Trophoblast cell (in vitro differentiated cells and primary cell): ENCODE measurements at places on chromosomes 13 and 19.
A peak's percentile ranks its signal among the peaks of the same experiment; 100 is the strongest.

GRCh38 chr13:37795326-37795725 lies 74.2 kb downstream of the TRPC4 start:
- no peak for DNase-seq

GRCh38 chr13:113429608-113429985 lies 23.7 kb downstream of the ADPRHL1 start:
- no peak for DNase-seq

- DNase-seq, result peak; percentile 87
These were observed 99.9 kb downstream of the LHFPL6 start for GRCh38 chr13:39503048-39503447.

GRCh38 chr19:34662919-34663318 lies 14.0 kb downstream of the SCGB2B2 start:
- DNase-seq, result no peak

GRCh38 chr13:99426426-99426825 lies 74.8 kb upstream of the TM9SF2 start:
- no peak for DNase-seq

DNA sequence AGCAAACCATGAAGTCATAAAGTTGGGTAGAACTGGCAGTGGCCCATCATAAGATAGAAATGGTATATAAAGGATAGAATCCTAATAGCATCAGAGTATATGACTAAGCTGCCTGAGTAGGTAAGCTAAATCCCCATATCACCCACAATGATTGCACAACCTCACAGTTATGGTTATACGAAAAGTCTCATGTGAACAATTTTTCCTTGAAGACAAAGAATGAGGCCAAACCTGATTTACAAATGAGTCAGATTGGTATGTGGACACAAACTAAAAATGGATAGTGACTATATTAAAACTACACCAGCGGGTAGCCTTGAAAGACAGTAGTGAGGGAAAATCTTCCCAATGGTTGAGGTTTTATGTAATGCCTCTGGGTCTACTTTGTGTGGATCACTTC lies 40.9 kb upstream of the UFM1 start:
- peak; percentile 99 for DNase-seq

DNA sequence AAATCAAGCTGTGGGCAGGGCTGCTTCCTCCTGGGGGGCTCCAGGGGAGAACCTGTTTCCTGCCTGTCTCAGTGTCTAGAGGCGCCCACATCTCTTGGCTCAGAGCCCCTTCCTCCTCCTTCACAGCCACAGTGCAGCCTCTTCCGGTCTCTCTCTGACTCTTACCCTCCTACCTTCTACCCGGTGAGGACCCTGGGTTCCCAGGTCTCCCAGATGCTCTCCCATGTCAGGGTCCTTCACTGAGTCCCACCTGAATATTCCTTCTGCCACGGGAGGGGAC lies 153.1 kb downstream of the KDM4B start:
- DNase-seq, result no peak

GRCh38 chr19:50377051-50377461 lies 799 bp downstream of the NR1H2 start:
- DNase-seq, result no peak

- no peak for DNase-seq
These were observed 96.4 kb downstream of the MBNL2 start for GRCh38 chr13:97318532-97318931.

- DNase-seq, result no peak
These were observed 6.6 kb upstream of the DHDH start for GRCh38 chr19:48926909-48927308.

GRCh38 chr19:35545855-35546381 lies 492 bp downstream of the TMEM147 start:
- DNase-seq, result peak; percentile 50

GRCh38 chr13:40996426-40997092 lies 22.6 kb downstream of the ELF1 start:
- no peak for DNase-seq

DNA sequence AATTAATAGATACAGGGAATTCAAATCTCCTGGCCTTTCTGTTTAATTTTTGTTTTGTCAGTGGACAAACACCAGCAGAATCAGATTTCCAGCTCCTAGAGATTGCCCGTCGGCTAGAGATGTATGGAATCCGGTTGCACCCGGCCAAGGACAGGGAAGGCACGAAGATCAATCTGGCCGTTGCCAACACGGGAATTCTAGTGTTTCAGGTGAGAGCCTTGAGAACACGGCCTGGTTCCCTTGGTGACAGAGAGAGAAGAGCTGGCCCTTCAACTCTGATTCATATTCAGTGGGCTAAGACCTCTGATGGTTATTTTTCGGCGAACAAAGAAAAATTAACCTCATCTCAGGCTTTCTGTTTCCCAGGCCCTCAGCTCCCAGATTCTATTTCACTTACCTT lies 191.3 kb downstream of the STK24 start:
- peak; percentile 18 for DNase-seq

GRCh38 chr19:57719424-57719823 lies 8.0 kb downstream of the ZNF671 start:
- DNase-seq, result no peak

DNA sequence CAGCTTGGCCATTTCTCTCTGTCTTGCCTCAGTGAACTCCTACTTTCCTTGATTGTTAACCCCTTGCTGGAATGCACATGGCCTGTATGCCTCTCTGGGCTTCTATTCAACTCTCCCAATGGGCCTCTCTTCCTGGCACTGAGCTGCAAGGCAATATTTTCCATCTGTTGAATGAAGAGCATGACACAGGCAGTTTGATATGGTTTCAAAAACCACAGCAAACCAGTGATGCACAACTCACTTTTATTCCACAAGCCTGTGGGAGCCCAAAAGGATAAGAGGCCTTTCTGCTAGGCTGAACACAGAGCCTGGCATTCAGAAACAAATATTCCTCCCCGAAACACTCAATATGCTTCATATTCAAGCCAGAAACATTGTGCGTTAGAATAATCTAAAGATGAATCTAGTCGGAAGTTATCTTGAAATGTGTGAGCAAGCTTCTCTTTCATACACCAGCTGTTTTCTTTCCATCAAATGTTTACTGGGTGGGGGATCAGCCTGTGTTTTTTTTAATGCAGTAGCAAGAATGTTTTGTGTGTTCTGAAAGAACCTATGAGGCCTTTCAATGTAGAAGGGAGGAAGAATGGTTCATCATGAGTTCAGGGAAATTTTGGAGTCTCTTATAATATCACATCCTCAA lies 443.1 kb upstream of the SPRY2 start:
- DNase-seq, result no peak

GRCh38 chr19:29532956-29533355 lies 7.2 kb downstream of the VSTM2B start:
- no peak for DNase-seq

DNA sequence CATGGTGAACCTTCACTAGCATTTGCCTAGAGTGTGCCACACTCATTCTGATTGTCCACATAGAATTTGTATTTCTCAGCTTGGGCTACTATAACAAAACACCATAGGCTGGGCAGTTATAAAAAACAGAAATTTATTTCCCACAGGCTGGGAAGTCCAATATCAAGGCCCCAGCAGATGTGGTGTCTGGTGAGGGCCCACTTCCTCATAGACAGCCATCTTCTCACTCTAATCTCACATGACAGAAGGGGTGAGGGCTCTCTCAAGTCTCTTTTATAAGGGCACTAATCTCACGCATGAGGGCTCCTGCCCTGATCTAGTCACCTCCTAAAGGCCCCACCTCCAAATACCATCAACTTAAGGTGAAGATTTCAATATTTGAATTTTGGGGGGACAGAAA lies 53.6 kb downstream of the LRRC63 start:
- no peak for DNase-seq

- DNase-seq, result no peak
These were observed 42.6 kb downstream of the ZNF527 start for GRCh38 chr19:37413313-37414084.

GRCh38 chr13:50711131-50711815 lies 132.2 kb downstream of the DLEU7 start:
- DNase-seq, result no peak

- no peak for DNase-seq
These were observed 241.3 kb downstream of the DACH1 start for GRCh38 chr13:71625694-71626093.

- DNase-seq, result no peak
These were observed 176.9 kb downstream of the TBC1D4 start for GRCh38 chr13:75305059-75305458.

GRCh38 chr19:12721656-12722565 lies 1.8 kb downstream of the TNPO2 start:
- DNase-seq, result no peak

GRCh38 chr19:51407511-51408131 lies 9.8 kb downstream of the SIGLEC10 start:
- peak; percentile 30 for DNase-seq

DNA sequence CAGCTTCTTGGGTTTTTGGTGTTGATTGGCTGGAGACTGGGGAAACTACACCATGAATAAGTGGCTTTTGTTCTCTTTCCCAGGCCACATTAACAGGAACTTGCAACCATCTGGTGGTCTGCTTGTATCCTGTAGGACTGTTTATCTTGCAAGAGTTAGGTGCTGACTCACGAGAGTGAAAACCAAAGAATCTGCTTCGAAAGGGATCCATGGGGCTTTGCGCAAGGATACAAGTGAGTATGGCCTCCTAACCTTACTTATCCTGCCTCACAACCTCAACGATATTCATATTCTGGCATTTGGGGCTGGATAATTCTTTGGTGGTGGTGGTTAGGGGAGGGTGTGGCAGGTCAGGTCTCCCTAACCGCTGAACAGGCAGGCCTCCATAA lies 4.7 kb upstream of the SIGLECL1 start:
- DNase-seq, result no peak

DNA sequence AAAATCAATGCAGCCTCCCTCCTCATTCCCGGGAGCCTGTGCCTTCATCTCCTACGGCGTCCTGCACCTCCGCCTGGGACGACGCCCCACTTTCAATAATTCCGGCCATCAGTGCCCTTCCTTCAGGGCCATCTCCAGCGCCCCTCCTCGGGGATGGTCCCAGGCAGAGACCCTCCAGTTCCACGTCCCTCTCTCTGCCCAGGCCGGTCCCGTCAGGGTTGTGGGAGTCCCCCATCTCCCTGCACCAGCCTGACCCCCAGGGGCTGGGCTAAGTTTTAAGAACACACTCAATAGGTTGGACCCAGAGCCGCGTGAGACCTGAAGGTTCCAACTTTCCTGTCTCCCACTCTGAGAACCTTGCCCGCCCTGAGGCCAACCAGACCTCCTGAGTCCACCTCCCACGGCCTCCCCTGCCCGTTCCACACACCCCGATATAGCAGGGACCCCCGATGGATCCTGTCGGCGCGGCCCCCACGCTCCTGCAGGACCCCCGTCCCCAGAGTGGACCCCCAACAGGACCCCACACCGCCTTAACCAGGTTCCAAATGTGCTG lies 646 bp downstream of the TMEM161A start:
- no peak for DNase-seq

GRCh38 chr19:18346091-18346490 lies 5.7 kb downstream of the PGPEP1 start:
- DNase-seq, result peak; percentile 91

- no peak for DNase-seq
These were observed 13.5 kb upstream of the RXFP2 start for GRCh38 chr13:31725841-31726240.

GRCh38 chr13:23866420-23867026 lies 22.7 kb downstream of the MIPEP start:
- no peak for DNase-seq

DNA sequence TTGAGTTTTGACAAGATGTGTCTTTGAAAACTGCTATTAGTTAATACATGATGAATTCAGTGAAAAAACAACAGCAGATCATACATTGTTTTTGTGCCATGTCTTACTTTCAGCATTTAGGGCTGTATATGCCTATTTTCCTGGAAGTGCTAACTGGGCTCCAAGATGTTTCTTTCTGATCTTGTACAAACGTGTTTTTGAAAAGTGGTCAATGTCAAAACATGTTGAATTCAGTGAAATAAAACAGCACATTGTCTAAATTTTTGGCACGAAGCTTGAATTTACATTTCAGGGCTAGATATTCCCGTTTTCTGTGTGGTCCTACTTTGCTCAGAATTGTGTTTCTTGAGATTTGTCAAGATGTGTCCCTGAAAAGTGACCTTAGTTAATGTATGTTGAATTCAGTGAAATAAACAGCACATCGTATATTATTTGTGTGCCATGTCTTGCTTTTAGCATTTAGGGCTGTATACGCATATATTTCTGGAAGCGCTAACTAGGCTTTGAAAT lies 14.7 kb upstream of the PARP4 start:
- DNase-seq, result no peak

- DNase-seq, result no peak
These were observed 483.2 kb upstream of the SLITRK6 start for GRCh38 chr13:86282442-86282841.

- DNase-seq, result no peak
These were observed 365.7 kb upstream of the KLHL1 start for GRCh38 chr13:70473907-70474306.

GRCh38 chr13:100625447-100625846 lies 36.9 kb upstream of the GGACT start:
- DNase-seq, result peak; percentile 34

- no peak for DNase-seq
These were observed 150.5 kb downstream of the UGGT2 start for GRCh38 chr13:95902741-95903140.

DNA sequence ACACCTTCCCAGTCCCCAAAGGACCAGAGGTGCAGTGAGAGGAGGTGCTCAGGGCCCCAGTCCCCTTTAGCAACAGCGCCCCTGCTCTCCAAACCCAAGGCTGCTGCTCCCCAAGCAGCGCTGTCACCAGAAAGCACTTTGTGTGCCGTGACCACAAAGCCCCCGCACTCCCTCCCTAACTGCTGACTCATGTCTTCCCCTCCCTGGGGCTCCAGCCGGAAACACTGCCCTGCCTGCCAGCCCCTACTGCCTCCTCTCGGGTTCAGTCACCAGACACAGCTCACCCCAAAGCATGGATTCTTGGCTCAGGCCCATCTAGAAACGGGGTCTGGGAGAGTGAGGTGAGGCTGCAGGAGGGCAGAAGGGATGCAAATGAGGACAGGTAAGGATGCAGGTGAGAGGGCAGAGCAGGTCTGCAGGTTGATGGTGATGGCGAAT lies 4.9 kb upstream of the TNFSF14 start:
- no peak for DNase-seq

- DNase-seq, result no peak
These were observed 3.8 kb upstream of the RETN start for GRCh38 chr19:7665076-7665475.

GRCh38 chr19:56211718-56212117 lies 9.6 kb downstream of the ZSCAN5C start:
- no peak for DNase-seq

DNA sequence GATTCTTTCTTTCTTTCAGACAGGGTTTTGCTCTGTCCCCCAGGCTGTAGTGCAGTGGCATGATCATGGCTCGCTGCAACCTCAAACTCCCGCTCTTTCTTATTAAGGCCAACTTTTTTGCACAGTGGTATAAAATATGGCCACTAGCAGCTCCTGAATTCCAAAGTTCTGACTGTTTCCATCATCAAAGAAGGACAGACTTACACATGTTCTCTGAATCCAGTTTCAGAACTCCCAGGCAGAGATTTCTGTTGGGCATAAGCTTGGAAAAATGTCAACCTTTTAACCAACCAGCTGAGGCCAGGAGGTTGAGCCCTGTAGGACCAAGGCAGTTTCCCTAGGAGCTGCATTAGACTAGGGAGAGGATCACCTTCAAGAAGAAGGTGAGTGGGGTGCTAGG lies 184.1 kb downstream of the HS6ST3 start:
- DNase-seq, result peak; percentile 2

GRCh38 chr19:55432241-55432959 lies 10.7 kb downstream of the SHISA7 start:
- DNase-seq, result peak; percentile 57

GRCh38 chr13:110197026-110197425 lies 109.9 kb downstream of the COL4A1 start:
- DNase-seq, result no peak

- no peak for DNase-seq
These were observed 3.6 kb downstream of the C2CD4C start for GRCh38 chr19:405121-405965.
